Esophagus muscularis mucosa (tissue), 4 donors: ENCODE measurements at places on chromosomes 4 and X. TPM values are rescaled to one million over a fixed set of nuclear protein-coding genes. Genes with fewer than 3 reads are reported as not detected.

DNA sequence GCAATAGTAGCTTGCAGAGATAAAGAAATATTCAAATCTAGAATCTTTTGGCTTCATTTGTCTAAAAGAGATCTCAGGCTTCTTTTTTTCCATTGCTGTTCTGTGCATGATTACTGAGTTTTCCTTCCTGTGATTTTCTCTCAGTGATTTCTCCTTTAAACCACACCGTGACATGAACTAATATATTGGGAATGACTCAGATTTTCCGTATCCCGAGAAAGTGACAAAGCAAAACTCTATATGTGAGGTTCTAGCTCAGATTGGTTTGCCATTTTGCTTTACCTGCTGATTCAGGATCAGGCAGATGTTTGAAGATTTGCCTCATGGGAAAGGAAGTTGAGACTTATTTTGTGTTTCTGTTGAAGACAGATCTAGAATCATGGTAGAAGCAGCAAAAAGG, 59.4 kb downstream of the MTHFD2L start:
- no peak for DNase-seq

DNA sequence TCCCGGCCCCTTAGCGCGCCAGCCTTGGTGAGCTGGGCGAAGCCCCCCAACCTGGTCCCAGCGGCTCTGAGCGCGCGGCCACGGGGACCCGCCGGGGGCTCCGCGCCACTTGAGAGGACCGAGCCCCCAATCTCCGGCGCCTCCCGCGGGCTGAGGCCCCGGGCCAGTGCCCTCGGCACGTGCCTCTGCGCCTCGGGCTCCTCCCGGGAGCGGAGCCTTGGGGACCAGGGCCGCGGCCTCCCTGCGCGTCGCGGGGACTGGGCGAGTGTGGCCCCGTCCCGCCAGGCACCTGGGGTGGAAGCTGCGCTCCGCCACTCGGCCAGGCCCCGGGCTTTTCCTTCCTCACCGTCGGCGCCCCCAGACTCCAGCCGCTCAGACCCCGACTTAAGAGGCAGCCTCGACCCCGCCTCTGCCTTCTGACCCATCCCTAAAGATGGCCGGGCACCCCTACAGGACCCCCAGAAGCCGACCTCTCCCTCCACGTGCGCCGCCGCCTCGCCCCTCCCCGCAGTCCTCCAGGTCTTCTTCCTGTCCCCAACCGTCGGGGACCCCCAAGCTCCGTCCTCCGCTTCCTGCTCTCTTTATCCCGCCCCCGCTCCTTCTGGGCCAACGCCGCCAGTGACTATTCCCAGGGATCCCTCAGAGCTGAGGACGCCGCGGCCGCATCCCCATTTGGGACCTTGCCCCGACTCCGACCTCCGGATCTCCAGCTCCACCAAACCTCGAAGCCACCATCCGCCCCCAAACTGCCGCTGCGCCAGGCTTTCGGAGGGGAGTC, 752 bp downstream of the ERAS start:
- DNase-seq, result no peak

GRCh38 chr4:58163156-58163555, 1053.0 kb upstream of the IGFBP7 start:
- DNase-seq, result no peak

DNA sequence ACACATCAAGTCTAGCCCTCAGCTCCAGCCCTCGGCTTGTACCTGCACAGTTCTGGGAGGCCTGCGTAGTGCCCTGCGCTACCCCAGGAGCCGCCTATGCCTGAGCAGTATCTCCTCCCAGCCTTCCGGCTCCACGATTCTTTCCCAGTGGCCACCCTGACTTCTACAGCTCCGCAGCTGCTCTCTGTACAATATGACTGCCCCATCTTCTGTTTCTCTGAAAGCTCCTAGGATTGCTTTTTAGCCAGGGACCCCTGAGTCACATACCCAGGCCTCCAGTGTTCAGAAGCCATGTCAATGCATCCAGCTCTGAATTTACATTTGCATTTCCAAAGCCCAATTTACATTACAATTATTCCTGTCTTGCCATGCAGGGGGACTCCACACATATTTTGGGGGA, 135.5 kb downstream of the PJA1 start:
- peak; percentile 47 for DNase-seq

DNA sequence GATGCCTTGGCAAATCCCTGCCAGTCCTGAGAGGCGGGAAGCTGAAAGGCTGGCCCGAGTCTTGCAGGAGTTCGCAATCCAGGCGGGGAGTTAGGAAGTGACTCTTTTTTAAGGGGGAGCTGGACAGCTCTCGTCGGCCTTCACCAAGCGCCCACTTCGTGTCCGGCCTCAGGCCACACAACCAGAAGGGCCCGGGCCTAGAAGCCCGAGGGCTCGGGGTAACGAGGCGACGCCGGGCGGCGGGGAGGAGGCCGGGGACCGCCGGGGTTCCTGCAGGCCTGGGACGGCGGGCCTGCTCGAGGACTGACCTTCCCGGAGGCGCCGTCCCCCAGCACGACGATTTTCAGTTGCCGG, 395 bp downstream of the RAB28 start:
- peak; percentile 93 for DNase-seq

- peak; percentile 57 for DNase-seq
These were observed 482 bp upstream of the SHOX start for GRCh38 chrX:630007-630611.

GRCh38 chrX:78687586-78687985, 28.5 kb upstream of the RTL3 start:
- DNase-seq, result no peak

GRCh38 chr4:158875455-158875854, 106.6 kb downstream of the FNIP2 start:
- no peak for DNase-seq

DNA sequence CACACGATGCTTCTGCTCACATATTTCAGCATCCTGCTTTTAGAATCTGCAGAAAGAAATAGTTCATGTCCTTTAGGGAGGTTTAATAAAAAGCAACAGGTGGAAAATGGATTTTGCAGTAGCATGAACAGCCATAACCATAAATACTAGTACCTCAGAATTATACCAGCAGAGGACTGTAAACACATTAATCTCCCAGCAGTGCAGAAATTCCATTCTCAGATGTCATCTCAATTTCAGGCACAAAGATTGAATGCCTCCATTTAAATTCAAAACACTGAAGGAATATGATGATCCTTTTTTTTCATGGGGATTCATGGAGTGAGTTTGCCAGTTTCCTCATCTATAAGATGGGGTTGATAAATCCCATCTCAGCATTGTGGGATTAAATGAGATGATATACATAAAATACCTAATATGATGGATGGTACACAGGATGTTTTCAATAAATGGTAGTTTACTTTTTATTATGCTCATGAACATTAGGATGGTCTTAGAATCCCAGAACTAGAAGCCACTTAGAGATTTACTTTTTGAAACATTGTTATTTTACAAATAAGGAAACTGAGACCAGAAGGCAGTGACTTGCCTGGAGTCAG, 566 bp upstream of the LIMCH1 start:
- DNase-seq, result no peak

GRCh38 chrX:47808904-47809788, 27.6 kb upstream of the ZNF81 start:
- no peak for DNase-seq

- no peak for DNase-seq
These were observed 28.6 kb downstream of the AGA start for GRCh38 chr4:177413656-177414055.

DNA sequence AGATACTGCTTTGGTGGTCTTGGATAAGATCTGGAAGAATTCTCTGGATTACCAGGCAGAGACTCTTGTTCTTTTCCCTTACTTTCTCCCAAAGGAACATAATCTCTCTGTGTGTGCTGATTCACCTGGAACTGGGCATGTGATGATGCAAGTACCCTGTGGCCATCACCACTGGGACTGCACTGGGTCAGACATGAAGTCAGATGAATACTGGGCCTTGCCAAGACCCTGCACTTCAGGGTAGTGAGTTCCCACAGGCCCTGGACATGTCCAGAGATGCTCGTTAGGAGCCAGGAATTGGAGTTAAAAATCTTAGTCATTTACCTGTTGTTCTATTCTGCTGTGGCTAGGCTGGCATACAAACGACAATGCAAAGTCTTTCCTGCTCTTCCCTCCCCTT, 290.1 kb upstream of the BMP3 start:
- DNase-seq, result no peak

GRCh38 chr4:184369871-184370270, 104.5 kb downstream of the IRF2 start:
- DNase-seq, result no peak

- no peak for DNase-seq
These were observed 116.6 kb downstream of the CPZ start for GRCh38 chr4:8709050-8709728.

- no peak for DNase-seq
These were observed 483.7 kb downstream of the FSTL5 start for GRCh38 chr4:161680146-161680545.

MTTP gene
- total RNA-seq, result 0.57 TPM

ADAMTS3 gene
- total RNA-seq, result 1.1 TPM

KIF4A gene
- 0.33 TPM for total RNA-seq

KLF8 gene
- 10.1 TPM for total RNA-seq

VCX2 gene
- not detected for total RNA-seq

FAM133A gene
- not detected for total RNA-seq

CLGN gene
- 2.8 TPM for total RNA-seq

CXCL8 gene
- total RNA-seq, result 8.0 TPM

AREG gene
- total RNA-seq, result 5.4 TPM

HTR2C gene
- not detected for total RNA-seq
